NCI-H2171 treated with DMSO at 0.1 percent for 48 hours (cell line): ENCODE measurements at places on chromosomes 1 and 21.

- DNase-seq: no peak
Measured at GRCh38 chr1:221334062-221334461, 407.8 kb downstream of the DUSP10 start.

- DNase-seq: no peak
Measured at GRCh38 chr1:213719462-213719861, 268.3 kb upstream of the PROX1 start.

DNA sequence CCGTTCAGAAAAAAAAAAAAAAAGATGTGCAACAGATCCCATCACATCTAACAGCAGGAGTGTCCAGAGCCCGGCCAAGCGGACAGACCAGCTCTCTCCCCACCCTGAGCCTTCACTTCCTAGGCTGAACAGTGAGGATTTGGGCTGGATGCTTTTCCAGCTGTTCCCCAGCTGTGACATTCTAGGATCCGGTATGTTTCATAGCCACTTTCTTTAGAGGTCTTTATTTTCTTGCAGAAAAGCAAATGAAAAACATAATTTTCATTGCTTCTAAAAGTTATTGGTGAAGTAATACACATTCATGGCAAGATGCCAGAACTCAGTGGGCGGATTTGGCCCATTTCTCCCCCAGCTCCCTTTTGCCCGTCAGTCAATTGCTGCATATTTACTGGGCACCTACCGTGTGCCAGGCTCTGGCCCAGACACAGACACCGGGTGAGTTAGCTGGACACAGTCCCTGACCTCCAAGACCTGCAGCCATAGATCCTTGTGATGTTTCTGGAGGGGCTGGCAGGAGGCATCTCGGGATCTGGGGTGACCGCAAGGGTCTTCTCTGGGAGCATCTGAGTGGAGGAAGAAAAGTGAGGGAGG lies 213.7 kb upstream of the VAMP3 start:
- DNase-seq: no peak

- DNase-seq: no peak
Measured at GRCh38 chr1:30146448-30146847, 576.9 kb downstream of the MATN1 start.

- no peak for DNase-seq
Measured at GRCh38 chr1:226976978-226977642, 37.0 kb downstream of the COQ8A start.

DNA sequence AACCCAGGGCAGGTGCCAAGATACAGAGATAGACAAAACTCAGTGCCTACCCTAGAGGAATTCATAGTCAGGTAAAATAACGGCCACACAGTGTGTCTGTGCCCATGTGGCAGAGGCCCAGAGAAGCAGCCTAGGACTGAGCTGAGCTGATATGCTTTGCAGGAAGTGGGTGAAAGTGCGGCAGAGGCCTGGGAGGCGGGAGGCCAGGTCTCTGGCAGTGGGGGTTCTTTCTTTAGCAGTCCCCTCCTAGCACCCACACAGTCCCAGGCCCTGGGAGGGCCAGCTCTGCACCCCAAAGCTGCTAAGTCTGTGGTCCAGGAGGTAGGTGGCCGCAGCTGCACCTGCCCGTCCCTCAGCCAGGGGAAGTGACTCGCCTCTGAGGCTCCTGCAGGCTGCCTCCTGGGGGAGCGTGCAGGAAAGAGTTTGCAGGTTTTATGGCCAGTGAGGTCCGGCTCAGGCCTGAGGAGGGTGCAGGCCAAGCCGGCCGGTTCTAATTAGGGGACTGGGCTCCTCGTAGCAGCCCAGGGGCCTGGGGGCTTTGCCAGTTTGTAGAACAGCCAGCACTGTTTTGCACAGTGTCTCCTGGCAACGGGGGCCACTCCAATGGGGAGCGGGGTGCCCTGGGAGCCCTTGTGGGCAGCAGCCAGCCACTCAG lies 107.9 kb downstream of the SPSB1 start:
- DNase-seq: no peak

- no peak for DNase-seq
Measured at GRCh38 chr1:86239490-86239889, 82.9 kb upstream of the COL24A1 start.

DNA sequence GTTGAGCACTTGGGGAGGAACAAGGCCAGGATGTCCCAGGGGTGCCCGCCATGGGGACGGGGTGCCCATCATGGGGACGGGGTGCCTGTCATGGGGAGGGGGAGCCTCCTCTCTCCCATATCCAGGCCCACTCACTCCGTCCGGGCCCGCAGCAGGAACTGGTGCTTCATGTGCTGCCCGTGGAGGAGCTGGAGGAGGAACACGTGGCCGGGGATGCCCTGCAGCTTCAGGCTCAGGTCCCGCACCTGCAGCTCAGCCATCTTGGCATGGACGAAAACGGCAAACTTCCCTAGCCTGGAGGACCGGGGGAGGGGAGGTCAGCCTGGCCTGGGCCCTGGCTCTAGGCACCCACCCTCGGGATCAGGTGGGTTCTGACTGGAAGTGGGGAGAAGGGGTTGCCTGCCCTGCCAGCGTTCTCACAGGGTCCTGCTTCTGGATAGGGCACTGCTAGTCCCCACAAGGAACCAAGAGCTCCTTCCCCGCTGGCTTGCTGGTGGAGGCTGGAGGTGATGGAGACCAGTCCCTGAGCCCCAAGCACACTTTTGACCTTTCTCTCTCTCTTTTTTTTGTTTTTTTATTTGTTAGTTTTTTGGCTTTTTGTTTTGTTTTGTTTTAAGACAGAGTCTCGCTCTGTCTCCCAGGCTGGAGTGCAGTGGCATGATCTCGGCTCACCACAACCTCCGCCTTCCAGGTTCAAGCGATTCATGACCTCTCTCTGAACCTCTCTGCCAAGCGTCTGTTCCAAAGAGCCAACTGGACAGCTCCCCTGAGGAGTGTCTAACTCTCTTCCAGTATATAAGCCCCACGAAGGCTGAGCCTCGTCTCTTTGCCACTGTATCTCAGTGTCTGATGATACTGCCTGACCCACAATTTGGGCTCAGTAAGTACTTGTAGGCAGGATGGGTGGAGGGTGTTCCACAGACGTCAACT lies 9.9 kb downstream of the ARHGEF19 start:
- DNase-seq: no peak

DNA sequence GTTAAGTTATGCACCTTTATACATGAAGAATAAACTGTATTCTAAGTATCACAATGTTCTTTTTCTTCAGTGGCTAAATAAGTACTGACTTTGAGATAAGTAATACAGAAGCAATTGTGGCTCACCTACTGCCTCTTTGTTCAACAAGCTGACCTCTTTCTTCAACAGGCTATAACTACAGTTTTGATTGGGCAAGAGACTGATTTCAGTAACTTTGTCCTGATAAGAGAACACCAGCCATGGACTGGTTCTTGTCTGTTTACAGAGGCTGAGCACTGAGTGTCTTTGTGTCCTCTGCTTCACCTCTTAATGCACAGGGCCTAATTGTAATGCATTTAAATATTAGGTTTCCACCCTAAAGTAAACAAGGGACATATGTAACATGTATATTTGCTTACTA lies 34.6 kb upstream of the PDE4B start:
- DNase-seq: no peak

- DNase-seq: no peak
Measured at GRCh38 chr1:108644984-108645383, 15.9 kb downstream of the HENMT1 start.

DNA sequence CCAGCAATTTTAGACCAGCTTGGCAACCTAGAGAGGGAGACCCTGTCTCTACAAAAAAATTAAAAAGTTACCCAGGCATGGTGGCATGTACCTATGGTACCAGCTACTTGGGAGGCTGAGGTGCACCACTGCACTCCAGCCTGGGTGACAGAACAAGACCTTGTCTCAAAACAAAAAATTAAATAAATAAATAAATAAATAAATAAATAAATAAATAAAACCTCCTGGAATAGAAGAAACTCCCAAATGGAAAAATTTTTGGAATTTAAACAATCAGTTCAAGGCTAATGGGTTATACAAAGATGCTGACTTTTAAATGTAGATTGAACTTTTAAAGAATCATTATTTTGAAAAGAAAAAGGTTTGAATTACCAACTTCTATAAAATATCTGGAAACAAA lies 22.2 kb downstream of the UBR4 start:
- DNase-seq: no peak

DNA sequence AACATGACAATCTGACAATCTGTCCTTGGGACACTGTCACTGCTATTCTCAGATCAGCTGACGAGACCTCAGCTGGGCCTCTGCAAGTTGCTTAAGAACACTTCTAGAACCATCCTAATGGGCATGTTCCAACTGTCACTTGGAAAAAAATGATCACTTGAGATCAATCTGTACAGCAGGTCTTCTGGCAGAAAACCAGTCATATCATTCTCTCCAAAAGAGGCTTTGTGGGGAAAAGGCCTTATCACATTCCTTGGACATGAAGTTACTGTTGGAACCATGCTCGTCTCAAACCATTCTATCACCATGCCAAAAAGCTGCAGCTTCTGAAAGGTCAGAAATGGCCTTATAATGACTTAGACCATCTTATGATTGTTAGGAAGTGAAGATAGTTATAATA lies 744.2 kb downstream of the USP25 start:
- DNase-seq: no peak

- no peak for DNase-seq
Measured at GRCh38 chr1:170174395-170174794, 28.6 kb downstream of the NTMT2 start.

DNA sequence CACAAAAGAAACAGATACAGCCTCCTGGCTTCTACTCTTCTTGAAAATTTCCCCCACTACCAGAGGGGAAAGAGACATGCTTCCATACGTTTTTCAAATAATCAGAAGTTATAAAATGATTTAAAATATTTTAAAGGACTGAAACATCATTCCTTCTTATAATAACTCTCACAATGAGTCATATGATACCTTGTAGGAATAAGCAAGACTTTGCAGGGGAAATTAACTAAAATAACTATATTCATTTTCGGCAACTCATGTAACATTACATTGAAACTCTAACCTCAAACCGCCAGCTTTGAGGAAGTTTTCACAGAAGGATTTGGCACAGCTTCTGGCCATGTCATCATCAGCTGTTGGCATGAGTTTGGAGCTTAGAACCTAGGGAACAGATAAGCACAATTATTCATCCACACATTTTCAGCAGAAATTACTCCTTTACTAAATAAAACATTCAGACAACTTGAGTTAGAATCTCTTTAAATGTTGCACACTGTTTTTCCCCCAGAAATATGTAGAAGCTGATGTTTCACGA lies 85.9 kb downstream of the USP24 start:
- DNase-seq: no peak

DNA sequence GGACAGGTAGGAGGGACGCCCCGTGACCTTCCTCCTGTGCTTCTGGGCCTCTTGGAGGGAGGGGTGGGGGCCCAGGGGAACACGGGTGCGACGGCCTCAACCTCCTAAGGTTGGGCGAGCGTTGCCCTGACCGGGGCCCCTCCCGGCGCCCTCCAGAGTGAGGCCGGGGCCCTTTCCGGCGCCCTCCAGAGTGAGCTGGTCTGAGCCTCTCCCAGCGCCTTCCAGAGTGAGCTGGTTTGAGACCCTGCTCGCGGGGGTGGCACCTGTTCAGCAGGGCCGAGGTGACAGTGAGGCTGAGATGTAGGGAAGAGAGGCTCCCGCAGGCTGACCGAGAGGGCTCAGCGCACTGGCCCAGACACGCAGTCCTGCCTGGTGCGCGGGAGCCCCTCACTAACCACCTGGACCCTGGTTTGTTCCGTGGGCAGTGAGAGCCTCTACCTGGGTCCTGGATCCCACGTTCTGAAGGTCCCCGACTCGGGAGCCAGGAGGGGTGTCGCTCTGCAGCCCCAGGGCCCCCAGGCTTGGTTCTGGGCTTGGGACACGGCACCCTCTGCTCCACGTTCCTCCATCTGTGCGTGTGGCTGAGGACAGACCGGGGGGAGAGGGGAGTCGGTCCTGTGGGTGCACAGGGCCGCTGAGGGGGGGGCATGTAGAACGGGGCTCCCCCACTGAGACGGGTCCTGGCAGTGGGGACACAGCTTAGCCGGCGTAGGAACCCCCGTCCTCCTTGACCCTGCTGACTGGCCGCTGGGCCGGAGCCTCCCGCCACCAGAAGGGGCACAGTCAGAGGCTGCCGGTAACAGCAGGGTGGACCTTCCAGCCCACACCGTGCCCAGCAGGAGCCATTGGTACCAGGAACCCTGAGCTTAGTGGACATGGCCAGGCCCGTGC lies 1.4 kb downstream of the COL6A1 start:
- DNase-seq: no peak

GRCh38 chr1:100642826-100643225 lies 76.7 kb upstream of the VCAM1 start:
- no peak for DNase-seq

GRCh38 chr1:153346077-153346723 lies 2.4 kb downstream of the PGLYRP4 start:
- DNase-seq: peak; percentile 95

DNA sequence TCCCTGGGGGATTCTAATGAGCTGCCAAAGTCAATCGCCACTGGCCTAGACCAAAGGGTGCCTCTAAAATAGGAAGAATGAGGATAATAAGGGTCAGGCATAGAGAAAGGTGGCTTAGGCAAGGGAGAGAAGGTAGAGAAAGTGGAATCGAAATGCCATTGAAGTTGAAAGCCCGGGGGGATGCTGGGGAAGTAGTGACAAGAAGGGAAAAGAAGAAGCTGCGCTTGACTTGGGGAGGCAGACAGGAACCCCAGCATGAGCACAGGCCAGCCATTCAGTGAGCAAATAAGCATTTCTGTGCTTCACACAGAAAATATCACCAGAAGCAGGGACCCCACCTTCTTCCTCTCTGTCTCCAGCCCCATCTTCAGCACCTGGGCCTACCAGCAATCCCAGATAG lies 1.5 kb downstream of the CD2 start:
- no peak for DNase-seq

DNA sequence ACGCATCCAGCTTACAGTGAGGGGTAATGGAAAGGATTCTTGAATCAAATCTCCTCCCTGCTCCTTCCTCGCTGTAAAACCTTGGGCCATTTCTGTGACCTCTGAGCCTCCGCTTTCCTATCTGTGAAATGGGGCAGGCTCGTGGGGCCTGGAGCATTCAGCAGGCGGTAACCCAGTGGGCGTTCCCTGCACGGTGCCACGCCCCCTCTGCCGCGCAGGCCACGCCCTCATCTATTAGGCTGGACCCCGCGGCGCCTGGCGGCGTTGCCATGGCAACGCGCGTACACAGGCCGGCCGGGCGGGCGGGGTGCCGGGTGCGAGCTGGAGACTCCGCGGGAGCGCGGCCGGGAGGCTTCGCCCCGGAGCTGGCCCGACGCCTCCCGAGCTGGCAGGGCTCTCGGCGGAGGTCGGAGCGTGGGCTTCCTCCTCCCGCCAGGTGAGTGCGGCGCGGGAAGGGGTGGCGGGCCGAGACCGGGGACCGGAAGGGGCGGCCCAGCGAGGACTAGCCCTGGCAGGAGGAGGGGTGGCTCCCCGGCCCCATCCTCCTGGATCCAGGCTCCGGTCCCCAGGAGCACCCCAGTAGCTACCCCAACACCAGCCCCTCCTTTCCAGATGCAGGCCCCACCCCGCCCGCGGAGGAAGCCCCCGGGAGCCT lies at the start of gene FHAD1:
FHAD1 (plus strand) TSS at position 264 of the 655 bp plus-strand sequence. CDS start 4,562 bp downstream, outside the sequence.
- peak; percentile 56 for DNase-seq

DNA sequence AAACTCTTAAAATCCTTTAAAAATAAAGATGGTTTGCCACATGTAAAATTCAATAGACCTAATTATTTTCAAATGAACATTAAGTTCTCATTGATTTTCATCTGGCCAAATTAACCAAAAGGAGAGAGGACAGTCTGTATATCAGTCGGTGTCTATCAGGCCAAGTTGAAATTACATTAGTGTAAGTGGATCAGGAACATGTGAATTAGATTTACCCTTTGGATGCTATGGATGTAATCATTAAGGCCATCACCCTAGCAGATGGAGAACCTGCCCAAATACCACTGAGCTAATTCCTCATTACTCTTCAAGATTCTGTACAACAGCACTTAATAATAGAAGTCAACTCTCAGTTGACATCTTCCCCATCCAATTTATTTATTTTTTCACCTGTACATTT lies 29.5 kb upstream of the DPT start:
- DNase-seq: no peak
